CD14-positive monocyte (primary cell): ENCODE measurements at places on chromosomes 2 and 18.

GRCh38 chr2:113174376-113174750 lies 592 bp downstream of the PSD4 start:
- DNase-seq, result no peak
- H3K4me1 ChIP-seq, result peaks cover 60% of the 10 kb centered on the region
- peaks cover 28% of the 10 kb centered on the region for H3K36me3 ChIP-seq
- no peaks in the 10 kb centered on the region for H3K27me3 ChIP-seq

- no peak overlapping the region for H3K27ac ChIP-seq
- no peak for DNase-seq
- no peak overlapping the region for H3K4me3 ChIP-seq
- no peaks in the 10 kb centered on the region for H3K36me3 ChIP-seq
Observed at GRCh38 chr2:40219141-40219540, 232.7 kb downstream of the SLC8A1 start.

- H3K4me3 ChIP-seq, result no peak overlapping the region
- DNase-seq, result no peak
- H3K4me1 ChIP-seq, result no peaks in the 10 kb centered on the region
- no peak overlapping the region for H3K27ac ChIP-seq
- H3K27me3 ChIP-seq, result peaks cover 10% of the 10 kb centered on the region
Observed at GRCh38 chr2:241514553-241514952, 6.2 kb upstream of the STK25 start.

DNA sequence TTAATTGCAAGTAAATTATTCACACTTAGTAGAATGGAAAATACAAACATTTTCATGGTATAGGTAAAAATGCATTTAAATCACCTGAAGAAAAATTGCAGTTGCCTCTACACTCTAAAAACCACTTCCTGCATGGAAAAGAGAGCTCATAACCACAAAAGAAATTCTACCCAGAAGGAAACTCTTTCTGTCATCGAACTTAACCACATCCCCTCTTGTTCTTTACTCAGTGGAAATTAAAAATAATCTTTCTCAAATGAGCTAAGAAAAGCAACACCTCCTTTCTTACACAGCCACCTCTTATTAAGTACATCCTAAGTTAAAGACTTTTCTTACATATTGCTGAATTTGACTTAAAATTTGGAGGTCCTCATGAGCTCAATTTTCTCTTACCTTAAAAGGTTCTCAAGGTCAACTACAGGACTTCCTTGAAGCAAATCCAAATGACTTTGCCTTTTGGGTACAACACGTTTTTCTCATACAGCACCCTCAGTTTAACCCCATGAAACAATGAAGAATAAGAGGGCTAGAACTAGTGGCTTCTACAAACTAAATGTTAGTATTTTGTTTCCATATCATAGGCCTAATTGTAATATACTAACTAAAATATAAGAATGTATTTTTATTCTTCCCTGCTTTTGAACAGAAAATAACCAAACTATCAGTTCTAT lies 109.1 kb upstream of the CRIM1 start:
- DNase-seq, result no peak
- H3K4me3 ChIP-seq, result no peak overlapping the region
- H3K27me3 ChIP-seq, result peaks cover 2% of the 10 kb centered on the region
- H3K36me3 ChIP-seq, result no peaks in the 10 kb centered on the region

DNA sequence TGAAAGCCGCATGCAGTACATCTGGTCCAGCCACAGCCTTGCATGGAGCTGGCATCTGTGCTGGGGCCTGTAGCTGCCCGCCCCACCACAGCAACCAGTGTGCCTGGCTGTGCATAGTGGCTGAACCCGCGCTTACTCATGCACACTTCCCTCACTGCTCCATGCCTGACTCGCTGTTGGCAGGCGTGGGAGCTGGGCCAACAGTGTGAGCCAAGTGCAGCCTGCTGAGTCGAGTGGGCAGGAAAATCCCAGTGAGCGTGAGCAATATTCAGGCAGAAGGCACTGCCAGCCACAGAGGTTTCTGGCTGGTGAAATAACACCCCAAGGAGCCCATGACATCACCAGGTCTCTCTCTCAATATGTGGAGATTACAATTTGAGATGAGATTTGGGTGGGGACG lies 1674.1 kb upstream of the TMEFF2 start:
- no peak for DNase-seq
- no peaks in the 10 kb centered on the region for H3K36me3 ChIP-seq
- H3K4me3 ChIP-seq, result no peak overlapping the region
- H3K27ac ChIP-seq, result no peak overlapping the region
- H3K4me1 ChIP-seq, result no peaks in the 10 kb centered on the region

GRCh38 chr2:160372585-160372984 lies 121.0 kb downstream of the RBMS1 start:
- peak overlapping the region; percentile 79 for H3K27ac ChIP-seq
- peaks cover 90% of the 10 kb centered on the region for H3K4me1 ChIP-seq
- H3K4me3 ChIP-seq, result peak overlapping the region; percentile 44
- no peak for DNase-seq
- no peaks in the 10 kb centered on the region for H3K36me3 ChIP-seq

- H3K27ac ChIP-seq, result no peak overlapping the region
- DNase-seq, result no peak
- H3K36me3 ChIP-seq, result no peaks in the 10 kb centered on the region
- H3K4me1 ChIP-seq, result no peaks in the 10 kb centered on the region
Observed at GRCh38 chr2:133139847-133140533, 428.3 kb downstream of the NCKAP5 start.

GRCh38 chr18:80147037-80147417 lies 38.0 kb downstream of the ADNP2 start:
- H3K36me3 ChIP-seq, result no peaks in the 10 kb centered on the region
- H3K4me1 ChIP-seq, result peaks cover 24% of the 10 kb centered on the region
- H3K27ac ChIP-seq, result no peak overlapping the region
- no peak for DNase-seq

DNA sequence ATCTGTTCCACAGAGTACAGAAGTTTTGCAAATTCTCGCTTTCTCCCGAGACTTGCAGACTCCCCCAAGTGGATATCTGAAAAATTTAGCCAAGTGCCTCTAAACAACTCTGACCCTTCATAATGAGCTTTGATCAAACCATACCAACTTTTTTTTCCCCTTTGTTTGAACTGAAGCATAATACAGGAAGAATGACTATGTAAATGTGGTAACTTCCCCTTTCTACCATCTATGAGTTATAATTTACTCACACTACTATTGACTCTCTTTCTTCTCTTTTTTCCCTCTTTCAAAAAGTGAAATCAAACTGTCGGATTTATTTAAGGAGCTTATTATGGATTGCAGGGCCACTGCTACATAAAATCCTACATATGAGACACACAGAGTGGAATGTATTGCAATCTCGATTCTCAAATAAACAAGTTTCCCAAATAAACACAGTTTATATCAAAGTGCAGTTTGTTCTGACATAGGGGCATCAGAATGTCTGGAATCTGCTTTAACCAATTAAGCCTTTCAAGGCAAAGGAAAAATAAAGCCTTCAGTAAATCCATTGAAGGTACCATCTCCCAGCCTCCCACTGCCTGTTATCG lies 1.4 kb upstream of the ZNF804A start:
- peak overlapping the region; percentile 97 for H3K27ac ChIP-seq
- peaks cover 50% of the 10 kb centered on the region for H3K4me1 ChIP-seq
- peak overlapping the region; percentile 96 for H3K4me3 ChIP-seq
- DNase-seq, result peak; percentile 86
- H3K27me3 ChIP-seq, result no peaks in the 10 kb centered on the region

- H3K4me1 ChIP-seq, result peaks cover 17% of the 10 kb centered on the region
- no peaks in the 10 kb centered on the region for H3K27me3 ChIP-seq
- DNase-seq, result no peak
- no peaks in the 10 kb centered on the region for H3K36me3 ChIP-seq
- no peak overlapping the region for H3K4me3 ChIP-seq
Observed at GRCh38 chr2:48129293-48129950, 223.1 kb upstream of the FBXO11 start.

GRCh38 chr2:13758412-13758811 lies 874.1 kb upstream of the LRATD1 start:
- H3K4me1 ChIP-seq, result no peaks in the 10 kb centered on the region
- H3K27me3 ChIP-seq, result no peaks in the 10 kb centered on the region
- no peak for DNase-seq
- no peaks in the 10 kb centered on the region for H3K36me3 ChIP-seq

DNA sequence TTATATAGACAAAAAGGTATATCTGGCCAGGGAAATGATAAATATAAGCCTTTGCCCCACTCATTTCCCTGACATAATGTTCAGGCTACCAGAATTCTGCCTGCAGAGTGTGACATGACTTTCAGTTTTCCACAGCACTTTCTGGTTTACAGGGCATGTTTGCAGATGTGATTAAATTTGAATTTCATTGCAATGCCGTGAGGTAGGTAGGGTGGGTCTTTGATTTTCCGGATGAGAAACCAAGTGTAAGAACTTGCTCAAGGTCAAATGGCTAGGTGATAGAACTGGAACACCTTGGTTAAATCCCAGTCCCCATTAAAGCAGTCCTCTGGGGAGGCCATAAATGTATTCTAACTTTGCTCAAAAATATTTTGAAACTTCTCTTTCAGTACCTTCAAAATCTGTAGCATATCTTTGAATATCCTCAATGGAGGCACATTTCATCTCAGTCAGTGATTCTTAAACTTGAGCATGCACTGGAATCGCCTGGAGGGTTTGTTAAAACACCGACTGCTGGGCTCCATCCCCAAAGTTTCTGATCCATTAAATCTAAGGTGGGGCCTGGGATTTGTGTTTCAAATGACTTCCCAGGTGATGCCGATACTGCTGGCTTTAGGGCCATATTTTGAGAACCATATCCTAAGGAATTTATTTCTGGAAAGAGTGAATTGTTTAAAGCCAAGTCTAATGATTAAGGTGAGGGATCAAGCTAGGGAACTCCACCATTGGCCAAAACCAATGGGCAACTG lies 35.0 kb downstream of the MRPL33 start:
- H3K4me3 ChIP-seq, result no peak overlapping the region
- no peak for DNase-seq
- H3K4me1 ChIP-seq, result peaks cover 93% of the 10 kb centered on the region
- no peak overlapping the region for H3K27ac ChIP-seq
- H3K27me3 ChIP-seq, result no peaks in the 10 kb centered on the region
- no peaks in the 10 kb centered on the region for H3K36me3 ChIP-seq

DNA sequence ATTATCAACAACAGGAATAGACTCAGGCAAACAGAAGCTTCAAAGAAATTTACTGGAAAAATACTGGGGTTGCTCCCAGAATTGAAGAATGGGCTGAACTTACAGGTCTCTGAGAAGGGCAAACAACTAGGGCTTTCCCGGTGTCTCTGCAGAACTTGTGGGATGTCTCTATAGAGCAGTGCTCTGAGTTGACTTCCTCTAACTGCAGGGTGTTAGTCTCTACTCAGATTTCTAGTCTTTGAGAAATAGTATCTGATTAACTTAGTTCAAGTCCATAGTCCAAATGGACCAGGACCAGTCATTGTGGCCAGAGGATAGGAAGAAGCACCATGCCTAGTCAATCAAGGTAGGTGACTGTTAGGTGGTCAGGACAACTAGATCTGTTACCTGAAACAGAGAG lies 45.8 kb downstream of the LIMS1 start:
- H3K4me3 ChIP-seq, result no peak overlapping the region
- peak overlapping the region; percentile 42 for H3K27ac ChIP-seq
- H3K36me3 ChIP-seq, result no peaks in the 10 kb centered on the region
- no peaks in the 10 kb centered on the region for H3K27me3 ChIP-seq
- peaks cover 26% of the 10 kb centered on the region for H3K4me1 ChIP-seq

GRCh38 chr2:144511937-144512336 lies 8.0 kb downstream of the ZEB2 start:
- DNase-seq, result no peak
- peaks cover 74% of the 10 kb centered on the region for H3K4me1 ChIP-seq
- H3K27ac ChIP-seq, result peak overlapping the region; percentile 99
- H3K27me3 ChIP-seq, result no peaks in the 10 kb centered on the region
- peaks cover 56% of the 10 kb centered on the region for H3K36me3 ChIP-seq

- no peak for DNase-seq
- H3K4me3 ChIP-seq, result no peak overlapping the region
- H3K36me3 ChIP-seq, result no peaks in the 10 kb centered on the region
- no peak overlapping the region for H3K27ac ChIP-seq
- no peaks in the 10 kb centered on the region for H3K27me3 ChIP-seq
Observed at GRCh38 chr2:76977846-76978727, 544.1 kb downstream of the LRRTM4 start.

GRCh38 chr2:241763551-241764274 lies 12.9 kb upstream of the GAL3ST2 start:
- DNase-seq, result no peak
- H3K27ac ChIP-seq, result no peak overlapping the region
- H3K27me3 ChIP-seq, result no peaks in the 10 kb centered on the region
- peaks cover 11% of the 10 kb centered on the region for H3K4me1 ChIP-seq
- no peak overlapping the region for H3K4me3 ChIP-seq
- peaks cover 3% of the 10 kb centered on the region for H3K36me3 ChIP-seq

- no peak for DNase-seq
- H3K27ac ChIP-seq, result no peak overlapping the region
- no peaks in the 10 kb centered on the region for H3K36me3 ChIP-seq
Observed at GRCh38 chr2:79223539-79223938, 64.0 kb upstream of the REG3A start.

DNA sequence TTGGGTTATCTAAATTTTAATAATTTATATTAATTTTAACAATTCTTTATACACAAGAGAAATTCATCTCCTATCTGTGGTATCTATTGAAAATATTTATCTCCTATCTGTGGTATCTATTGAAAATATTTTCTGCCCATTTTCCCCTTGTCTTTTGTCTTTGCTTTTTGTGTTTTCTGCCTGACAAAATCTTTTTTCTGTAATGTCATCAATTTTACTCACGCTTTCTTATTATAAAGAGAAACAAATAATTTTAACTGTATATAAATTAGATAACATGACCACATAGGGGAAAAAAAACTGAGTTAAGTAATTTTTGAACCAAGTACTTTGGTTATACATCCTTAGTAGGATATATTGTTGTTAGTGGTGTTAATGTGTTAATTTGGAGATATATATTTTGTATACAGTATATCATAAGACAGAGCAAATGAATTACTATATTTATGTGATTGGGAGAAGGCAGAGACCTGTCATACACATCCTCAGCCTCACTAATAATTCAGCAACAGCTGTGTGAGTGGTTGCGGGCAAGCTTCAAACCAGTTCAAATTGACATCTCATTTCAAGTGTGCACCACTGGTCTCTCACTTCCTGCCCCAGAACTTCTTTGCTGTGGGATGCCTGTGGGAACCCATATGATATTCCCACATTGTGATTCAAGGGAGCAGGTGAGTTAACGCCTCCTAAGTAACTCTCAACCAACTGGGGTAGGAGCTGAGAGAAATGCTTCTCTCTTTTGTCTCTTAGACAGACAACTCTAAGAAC lies 292.4 kb downstream of the SP3 start:
- no peak overlapping the region for H3K27ac ChIP-seq
- H3K36me3 ChIP-seq, result no peaks in the 10 kb centered on the region
- no peaks in the 10 kb centered on the region for H3K27me3 ChIP-seq

- H3K27ac ChIP-seq, result no peak overlapping the region
- H3K36me3 ChIP-seq, result no peaks in the 10 kb centered on the region
- DNase-seq, result peak; percentile 31
Observed at GRCh38 chr18:45621061-45621511, 5.8 kb downstream of the SLC14A2 start.

GRCh38 chr2:16266571-16266970 lies 326.2 kb downstream of the MYCN start:
- H3K27ac ChIP-seq, result no peak overlapping the region
- DNase-seq, result no peak
- no peaks in the 10 kb centered on the region for H3K36me3 ChIP-seq
